T-helper 17 cell (primary cell): ENCODE measurements at places on chromosomes 16 and 17.

DNA sequence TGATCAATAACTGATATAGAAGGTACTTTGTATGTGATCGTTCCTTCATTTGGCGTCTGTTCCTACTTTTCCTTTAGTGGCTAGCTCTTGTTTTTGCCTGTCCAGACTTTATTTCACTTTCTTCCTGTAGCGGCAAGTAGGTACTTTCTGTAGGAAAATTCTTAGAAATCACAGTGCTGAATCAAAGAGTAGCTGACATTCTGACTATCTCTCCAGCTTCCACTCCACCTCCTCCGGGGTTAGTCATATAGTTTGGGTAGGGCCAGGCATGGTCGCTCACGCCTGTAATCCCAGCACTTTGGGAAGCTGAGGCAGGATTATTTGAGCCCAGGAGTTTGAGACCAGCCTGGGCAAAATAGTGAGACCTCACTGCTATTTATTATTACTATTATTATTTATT is 29.9 kb upstream of the PAFAH1B1 start:
- no peak for DNase-seq

GRCh38 chr16:85613604-85614337 is 649 bp downstream of the GSE1 start:
- DNase-seq, result no peak

DNA sequence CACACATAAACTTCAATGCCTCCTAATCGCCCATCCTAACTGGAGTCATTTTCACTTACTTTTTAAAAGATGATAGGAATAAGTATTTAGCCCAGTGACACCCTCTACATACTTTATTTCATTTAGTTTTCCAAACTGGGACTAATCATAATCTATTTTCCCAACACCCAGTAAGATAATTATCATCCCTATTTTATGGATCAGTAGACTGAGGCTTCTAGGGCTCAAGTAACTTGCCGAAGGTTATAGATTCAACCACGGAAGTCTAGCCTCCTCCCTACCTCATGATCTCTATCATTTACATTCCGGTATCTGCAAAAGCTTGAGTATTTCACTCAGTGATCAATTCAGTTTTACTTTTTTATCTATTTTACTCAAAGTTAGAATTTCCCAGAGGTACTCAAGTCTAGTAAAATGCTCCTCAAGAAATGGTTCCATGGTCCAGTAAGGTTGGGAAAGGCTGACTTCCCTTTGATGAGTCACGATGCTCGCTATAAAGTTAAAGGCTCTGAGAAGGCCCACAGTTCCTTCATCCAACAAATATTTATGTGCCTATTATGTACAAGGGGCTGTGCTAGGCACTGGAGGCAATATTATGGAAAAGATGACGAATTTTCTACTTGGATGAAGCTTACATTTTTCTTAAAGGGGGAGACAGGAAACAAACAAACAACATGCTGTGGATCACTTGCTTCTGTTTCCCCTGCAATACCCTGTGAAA is 75.1 kb downstream of the TOX3 start:
- DNase-seq, result no peak

DNA sequence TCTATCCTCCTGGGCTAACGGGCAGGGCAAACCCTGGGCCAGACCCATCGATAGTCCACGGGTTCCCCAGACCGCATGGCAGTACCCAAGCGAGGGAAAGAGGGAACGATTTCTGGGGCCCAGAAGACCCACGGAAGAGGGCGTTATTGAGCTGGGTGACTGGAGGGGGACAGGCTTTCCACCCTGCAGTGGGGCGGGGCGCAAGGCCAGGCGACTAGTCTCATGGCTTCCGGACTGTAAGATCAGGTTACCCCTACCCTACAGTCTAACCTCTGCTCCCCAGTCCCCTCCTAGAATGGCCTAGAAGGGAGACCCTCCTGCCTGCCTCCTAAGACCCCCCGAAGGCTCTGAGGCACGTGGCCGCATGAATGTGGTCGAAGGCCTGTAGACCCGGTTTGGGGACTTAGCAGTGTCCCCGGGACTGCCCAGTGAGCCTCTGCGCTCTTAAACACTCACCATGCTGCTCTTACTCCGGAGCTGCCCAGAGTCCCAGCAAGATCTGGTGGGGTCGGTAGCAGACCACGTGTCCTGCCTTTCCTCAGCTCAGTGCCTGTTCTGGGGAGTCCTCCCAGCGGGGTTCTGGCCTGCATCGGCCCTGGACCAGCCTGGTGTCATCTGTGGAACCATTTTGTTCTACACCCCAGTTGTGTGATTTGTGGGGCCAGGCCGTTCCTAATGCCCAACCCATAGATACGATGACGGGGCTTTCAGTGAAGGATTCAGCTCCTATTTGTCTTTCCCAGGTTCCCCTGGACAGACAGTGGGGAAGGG is 13.2 kb upstream of the AURKB start:
- DNase-seq, result peak; percentile 24

- no peak for DNase-seq
Measured at GRCh38 chr16:28292731-28293600, 641 bp downstream of the SBK1 start.

DNA sequence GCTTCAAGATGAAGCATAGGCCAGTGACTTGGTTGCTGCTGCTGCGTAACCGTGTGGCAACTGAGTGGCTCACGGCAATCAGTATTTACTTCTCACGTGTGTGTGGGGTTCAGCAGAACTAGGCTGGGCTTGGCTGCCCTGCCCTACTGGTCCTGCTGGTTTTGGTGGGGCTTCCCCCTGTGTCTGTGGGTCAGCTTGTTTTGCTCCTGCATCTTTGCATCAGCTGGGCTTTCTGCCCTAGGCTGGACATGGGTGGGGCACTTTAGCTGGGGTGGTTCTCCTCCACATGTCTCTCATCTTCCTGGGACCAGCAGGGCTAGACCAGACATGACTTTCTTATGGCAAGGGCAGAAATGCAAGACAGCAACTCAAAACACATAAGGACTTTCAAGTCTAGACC is 550.5 kb downstream of the MAF start:
- DNase-seq, result no peak

DNA sequence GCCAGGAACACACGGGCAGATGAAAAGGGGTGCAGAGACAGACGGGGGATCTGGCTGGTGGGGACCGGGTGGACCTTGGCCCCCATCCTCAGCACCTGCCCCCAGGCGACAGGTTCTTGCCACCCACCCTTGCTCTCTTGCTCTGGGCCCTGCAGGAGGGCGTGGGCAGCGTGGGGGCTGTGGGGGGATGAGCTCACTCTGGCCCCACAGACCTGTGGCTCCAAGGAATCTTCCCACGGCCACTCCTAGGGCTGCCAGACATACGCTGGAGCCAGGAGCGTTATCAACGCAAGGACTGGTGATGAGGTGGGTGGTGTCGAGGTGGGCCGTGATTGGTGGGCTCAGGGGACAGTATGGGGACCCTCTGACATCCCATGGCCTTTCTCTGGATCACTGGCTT is 6.3 kb downstream of the CTRB1 start:
- no peak for DNase-seq

DNA sequence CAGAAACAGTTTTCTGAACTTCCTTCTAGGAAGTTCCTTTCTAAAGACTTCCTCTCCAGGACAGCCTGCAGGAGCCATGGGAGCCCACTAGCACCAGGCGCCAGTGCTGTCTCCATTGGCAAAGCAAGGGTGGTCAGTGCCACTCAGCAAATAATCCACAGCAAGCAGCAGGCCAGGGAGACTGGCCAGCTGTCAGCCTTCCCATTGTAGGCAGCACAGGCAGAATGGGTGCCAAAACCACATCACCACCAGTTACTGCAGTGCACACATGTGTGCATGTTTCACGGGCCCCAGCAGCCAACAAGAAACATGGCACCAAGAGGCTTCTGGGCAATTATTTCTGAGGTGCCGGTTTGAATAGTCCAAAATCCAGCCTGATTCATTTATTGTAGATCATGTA is 26.7 kb downstream of the DNASE1 start:
- no peak for DNase-seq

DNA sequence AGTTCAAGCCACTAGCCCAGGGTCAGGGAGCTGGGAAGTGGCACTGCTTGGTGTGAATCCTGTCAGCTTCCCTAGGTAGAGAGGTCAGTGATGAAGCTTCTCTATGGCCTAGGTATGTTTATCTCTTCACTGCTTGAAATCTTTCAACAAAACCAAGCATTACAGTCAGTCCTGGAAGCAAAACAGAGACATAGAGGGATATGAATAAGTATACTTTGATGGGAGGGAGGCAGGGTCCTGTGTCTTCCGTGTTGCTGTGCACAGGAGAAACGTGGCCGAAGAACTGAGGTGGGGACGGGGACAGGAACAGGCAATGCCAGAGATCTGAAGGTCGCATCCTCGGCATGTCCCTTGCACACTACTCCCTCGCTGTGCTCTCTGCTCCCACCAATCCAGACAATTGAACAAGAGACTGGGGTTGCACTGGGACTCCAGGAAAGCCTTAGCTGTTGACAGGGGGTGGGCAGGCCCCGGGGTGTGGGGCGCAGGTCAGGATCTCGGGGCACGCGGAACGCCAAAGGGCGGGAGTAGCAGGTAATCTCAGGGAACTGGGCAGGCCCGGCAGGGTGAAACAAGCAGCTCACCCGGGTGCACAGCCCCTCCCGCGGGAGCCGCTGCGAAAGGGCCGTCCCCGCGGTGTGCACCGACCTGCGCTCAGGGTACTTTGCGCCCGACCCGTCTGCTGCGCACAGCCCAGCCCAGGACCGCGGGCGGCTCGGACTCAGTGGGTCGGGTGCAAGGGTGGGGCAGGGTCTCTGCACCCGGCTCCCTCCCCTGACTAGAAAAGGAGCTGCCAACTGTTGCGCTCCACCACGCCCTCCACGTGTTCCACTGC is at the start of gene MT1H:
MT1H (plus strand) TSS at position 810 of the 835 bp plus-strand sequence. CDS start 71 bp downstream, outside the sequence.
- no peak for DNase-seq

GRCh38 chr16:26447570-26447969 is 619.2 kb upstream of the C16orf82 start:
- DNase-seq, result no peak

- no peak for DNase-seq
Measured at GRCh38 chr16:64687786-64688185, 434.1 kb downstream of the CDH11 start.

DNA sequence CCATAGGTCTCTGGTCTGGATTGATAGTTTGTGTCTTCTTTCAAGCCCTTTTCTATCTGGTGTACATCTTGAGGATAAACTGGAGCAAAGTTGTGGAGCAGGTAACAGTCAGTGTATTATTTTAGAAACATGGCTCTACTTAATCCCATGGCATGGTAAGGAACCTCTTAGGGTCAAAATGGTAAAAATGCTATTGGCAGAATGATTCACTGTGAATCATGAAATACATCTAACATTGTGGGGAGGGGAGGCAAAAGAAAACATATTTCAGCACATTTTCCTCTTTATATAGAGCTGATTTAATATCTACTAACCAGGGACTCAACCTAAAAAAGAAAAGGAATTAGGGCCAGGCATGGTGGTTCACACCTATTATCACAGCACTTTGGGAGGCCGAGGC is 17.9 kb upstream of the ALDH3A2 start:
- DNase-seq, result no peak

- no peak for DNase-seq
Measured at GRCh38 chr16:20760346-20760745, 3.5 kb upstream of the ACSM3 start.

DNA sequence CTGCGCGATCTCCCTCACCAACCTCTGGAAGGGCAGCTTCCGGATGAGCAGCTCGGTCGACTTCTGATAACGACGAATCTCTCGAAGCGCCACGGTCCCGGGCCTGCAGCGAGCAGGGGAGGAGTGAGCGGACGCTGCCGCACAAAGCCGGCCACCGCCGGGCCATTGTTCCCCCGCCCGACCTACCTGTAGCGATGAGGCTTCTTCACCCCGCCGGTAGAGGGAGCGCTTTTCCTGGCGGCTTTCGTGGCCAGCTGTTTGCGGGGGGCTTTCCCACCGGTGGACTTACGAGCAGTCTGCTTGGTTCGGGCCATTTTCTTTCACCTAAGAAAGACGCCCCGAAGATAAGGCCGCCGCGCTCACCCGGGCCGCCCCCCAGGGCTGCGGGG is 5.8 kb upstream of the UNK start:
- peak; percentile 56 for DNase-seq

- no peak for DNase-seq
Measured at GRCh38 chr16:89572073-89572484, 3.5 kb upstream of the CPNE7 start.

- no peak for DNase-seq
Measured at GRCh38 chr16:70453892-70454221, 538 bp upstream of the FCSK start.

GRCh38 chr16:84198401-84198800 is 7.4 kb downstream of the ADAD2 start:
- DNase-seq, result no peak

- DNase-seq, result no peak
Measured at GRCh38 chr16:89020068-89020924, 43.3 kb upstream of the CBFA2T3 start.

DNA sequence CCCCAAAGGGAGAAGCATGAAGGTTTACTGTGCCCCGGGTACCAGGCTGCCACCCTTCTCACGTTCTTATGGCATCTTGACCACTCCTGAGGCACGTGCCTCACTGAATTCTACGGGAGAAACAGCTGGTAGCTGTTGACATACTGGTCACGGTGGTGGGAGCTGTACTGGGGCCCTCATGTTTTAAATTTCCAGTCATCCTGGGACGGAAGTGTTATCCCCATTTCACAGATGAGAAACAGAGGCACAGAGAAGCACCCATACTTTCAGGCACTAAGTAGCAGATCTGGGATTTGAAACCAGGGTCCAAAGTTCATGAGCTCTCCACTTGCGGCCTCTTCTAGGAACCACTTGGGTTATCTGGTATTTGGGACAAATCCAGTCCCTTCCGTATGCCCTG is 26.3 kb upstream of the DOC2B start:
- no peak for DNase-seq

DNA sequence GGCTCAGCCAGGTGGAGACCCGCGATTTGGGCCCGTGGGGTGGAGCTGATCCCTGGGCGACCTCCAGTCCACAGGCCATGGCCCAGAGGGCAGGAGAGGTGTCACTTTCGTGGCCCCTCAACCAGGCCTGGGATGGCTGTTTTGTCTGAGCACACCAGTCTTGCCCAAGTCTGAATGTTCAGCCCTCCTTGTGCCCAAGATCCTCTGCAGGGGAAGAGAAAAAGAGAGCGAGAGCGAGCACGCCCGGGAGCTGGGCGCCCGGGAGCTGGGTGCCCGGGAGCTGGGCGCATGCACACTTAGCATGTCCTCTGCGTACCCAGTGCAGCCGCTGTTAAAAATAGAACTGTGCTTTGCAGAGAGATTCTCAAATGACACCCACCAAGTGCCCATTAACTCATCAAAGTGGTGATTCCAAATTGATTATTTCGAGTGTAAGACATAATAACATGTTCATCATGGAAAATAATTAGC is 403.3 kb upstream of the TNRC6C start:
- DNase-seq, result no peak
